ENCODE measurements at places on chromosomes 12 and 14.

DNA sequence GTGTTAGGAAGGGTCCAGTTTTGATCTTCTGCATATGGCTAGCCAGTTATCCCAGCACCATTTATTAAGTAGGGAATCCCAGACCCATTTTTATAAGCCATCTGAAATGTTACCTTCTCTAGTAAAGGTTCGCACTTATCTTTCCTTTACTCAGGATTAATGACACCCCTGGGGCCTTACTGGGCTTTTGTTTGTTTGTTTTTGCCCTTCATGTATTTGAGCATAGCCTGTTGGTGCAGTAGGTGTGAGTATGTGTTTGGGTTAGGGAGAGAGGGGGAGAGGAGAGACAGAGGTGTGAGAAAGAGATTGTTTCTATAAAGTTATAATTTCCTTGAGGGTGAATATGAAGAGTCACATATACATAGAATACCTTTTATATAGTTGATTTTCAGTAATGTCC, 96.9 kb downstream of the AKAP6 start:
- DNase-seq: no peak

- DNase-seq: no peak
Observed at GRCh38 chr12:94458877-94459727, 565 bp downstream of the CEP83 start.

DNA sequence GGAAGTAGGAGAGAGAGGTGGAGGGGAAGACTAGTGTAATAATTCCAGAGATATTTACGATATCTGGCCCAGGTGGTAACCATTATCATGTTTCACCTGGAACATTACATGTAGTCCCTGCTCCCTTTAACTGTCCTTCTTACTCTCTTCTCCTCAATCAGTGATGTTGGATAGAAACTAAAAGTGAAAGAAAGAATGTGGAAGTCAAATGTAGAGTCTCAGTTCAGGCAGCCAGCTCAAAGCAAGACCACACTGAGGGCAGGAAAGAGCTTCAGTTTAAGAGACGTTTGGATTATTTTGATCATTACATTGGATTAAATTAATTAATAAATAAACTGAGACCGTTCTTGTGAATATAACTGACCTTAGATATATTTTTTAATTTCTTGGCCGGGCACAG, 594.4 kb downstream of the FLRT2 start:
- DNase-seq: no peak

DNA sequence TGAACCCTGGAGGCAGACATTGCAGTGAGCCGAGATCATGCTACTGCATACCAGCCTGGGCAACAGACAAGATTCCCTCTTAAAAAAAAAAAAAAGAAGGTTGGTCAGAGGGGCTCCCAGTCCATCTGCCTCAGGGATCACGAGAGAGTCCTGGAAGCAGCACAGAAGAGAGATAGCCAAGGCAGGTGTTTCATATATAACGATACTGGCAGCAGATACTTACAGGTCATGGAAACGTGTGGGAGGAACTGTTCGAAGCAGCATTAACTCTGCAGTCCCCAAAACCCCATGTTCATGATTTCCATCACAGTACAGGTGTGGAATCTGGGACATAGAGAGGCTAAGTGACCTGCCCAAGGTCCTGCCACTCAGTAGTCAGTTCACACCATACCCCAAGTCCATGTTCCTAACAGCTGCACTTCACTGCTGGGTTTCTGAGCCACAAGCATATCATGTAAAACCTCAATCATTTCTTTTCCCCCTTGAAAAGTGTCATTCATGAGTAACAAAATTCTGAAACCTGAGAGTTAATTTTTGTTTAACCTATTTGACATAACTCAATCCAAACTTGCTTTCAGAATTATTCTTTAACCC, 16.7 kb downstream of the CDK2AP1 start:
- no peak for DNase-seq

DNA sequence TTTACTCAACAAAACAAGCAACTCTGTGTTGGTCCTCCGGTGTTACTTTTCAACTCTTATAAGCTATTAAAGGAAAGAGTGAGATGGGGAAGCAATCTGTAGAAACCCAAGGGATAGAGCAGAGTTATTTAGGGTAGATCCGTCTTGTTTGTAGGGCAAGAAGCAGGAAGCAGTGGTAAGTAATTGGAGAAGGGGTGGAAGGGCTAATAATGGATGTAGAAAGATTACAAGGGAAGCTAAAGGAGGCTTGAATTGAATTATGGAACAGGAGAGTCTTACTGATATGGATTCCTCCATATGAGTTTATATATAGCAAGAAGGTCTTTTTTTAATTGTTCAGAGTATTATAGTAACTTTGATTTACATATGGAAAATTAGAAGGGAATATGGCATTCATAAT, 72.7 kb downstream of the MNAT1 start:
- DNase-seq: no peak

- DNase-seq: no peak
Observed at GRCh38 chr14:50303744-50304471, 8.1 kb downstream of the L2HGDH start.

DNA sequence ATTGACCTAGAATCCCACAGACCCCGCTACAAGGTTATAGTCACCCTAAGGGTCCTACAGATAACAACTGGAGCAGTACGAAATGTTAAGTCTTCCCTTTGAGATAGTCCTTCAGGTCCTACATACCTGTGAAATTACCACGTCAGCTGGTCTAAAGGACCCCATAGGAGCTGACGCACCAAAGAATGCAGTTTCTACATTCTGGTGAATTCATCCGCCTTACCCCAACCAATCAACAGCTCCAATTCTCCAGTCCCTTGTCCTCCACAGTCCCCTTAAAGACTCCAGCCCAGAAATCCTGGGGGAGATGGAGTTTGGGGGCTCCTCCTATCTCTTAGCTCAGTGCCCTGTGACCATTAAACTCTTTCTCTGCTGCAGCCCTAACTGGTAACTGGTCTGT, 36.2 kb upstream of the PRMT8 start:
- DNase-seq: no peak

GRCh38 chr14:80787876-80788275, 153.7 kb downstream of the CEP128 start:
- DNase-seq: no peak

GRCh38 chr12:105071981-105072380, 12.3 kb downstream of the ALDH1L2 start:
- DNase-seq: no peak

DNA sequence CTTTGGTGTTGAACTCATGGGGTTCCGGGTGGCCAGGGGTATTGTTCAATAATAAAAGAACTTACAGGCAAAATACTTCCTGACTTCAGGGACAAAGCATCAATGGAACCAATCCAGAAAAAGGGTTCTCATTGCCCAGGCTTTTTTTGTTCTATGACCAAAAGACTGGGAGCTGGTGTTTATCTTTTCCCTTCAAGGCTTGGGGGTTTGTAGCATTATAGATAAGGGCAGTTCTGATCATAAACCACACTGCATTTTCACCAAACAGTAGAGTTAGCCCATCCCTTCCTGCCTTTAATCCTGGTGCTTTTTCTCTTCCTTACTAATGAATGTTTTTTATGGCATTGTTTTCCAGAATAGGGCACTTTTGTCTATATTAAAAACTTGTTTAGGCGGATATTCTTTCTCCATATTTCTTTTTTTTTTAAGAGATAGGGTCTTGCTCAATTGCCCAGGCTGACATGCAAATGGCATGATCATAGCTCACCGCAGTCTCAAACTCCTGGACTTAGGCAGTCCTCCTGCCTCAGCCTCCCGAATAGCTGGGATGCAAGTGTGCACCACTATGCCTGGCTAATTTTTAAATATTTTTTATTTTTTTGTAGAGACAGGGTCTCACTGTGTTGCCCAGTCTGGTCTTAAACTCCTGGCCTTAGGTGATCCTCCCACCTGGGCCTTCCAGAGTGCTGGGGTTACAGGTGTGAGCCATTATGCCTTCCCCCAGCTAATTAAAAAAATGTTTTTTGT, 9.7 kb downstream of the FUT8 start:
- DNase-seq: no peak

DNA sequence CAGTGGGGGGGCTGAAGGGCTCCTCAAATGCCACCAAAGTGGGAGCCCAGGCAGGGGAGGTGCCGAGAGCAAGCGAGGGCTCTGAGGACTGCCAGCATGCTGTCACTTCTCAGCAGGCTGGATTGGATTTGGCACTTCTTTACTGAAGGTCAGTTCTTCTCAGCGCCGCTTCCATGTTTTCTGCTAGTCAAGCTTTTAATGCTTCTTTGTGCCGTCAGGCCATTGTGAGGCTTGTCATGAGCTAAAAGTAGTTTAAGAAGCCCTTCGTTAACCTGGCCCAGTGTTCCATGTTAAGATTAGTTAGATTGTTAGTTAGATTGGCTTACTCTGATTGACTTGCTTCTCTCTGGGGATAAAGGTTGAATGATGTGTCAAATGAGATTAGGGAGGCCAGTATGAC, 13.4 kb downstream of the GABARAPL1 start:
- no peak for DNase-seq

- no peak for DNase-seq
Observed at GRCh38 chr14:41222581-41222980, 384.1 kb upstream of the LRFN5 start.

- no peak for DNase-seq
Observed at GRCh38 chr14:75553157-75553556, 25.3 kb upstream of the FLVCR2 start.

- no peak for DNase-seq
Observed at GRCh38 chr12:108966378-108967151, 54.3 kb downstream of the SVOP start.

DNA sequence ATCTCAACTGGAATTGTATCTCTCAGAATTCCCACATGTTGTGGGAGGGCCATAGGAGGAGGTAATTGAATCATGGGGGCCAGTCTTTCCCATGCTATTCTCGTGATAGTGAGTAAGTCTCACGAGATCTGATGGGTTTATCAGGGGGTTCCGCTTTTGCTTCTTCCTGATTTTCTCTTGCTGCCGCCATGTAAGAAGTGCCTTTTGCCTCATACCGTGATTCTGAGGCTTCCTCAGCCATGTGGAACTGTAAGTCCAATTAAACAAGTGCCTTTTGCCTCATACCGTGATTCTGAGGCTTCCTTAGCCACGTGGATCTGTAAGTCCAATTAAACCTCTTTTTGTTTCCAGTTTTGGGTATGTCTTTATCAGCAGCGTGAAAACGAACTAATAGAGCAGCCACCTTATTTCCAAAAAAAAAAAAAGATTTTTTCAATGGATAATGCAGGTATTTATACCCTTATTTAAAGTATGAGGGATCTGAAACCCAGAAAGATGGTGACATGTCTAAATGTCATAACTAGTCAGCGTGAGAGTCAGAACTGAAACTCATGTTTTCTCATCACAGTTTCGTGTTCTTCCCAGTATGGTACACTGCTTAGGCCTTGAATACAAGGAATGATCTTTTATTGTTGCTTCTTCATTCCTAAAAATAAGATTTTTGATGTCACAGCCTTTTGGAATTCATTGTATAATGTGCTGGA, 89.6 kb downstream of the ERC1 start:
- no peak for DNase-seq

DNA sequence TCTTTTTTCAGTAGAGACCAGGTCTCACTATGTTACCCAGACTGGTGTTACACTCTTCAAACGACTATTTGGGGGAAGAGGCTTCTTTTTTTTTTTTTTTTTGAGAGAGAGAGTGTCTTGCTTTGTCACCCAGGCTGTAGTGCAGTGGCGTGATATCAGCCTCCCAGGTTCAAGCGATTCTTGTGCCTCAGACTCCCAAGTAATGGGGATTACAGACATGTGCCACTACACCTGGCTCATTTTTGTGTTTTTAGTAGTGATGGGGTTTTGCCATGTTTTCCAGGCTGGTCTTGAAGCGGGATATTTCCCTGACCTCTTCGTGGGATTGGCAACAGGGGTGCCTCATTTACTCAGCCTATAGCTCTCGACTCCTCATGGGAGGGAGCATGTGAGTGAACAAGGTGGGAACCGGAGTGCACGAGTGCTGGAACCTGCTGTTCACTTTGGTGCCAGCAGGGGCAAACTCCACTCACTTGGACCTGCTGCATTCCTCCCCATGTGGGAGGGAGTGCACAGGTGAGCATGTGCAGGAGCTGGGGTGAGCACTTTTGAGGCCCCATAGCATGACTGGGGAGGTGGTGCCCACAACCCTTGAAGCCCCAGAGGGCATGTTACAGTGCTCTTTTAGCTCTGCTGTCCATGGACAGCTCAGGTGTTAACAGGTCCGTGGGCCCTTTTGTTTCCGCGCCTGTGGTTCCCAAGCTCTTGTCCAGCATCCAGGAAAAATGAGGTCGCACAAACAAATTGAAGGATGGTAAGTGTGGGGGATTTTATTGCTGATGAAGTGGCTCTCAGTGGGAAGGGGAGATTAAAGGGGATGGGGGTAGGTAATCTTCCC, 79.1 kb upstream of the HECTD1 start:
- DNase-seq: no peak

- DNase-seq: no peak
Observed at GRCh38 chr12:39912211-39912980, 193.5 kb downstream of the SLC2A13 start.

GRCh38 chr12:118361092-118361404, 11.7 kb downstream of the TAOK3 start:
- DNase-seq: no peak

Measured in T-helper 22 cell (primary cell).